ENCODE measurements at places on chromosomes 3 and 15. TPM values are rescaled to one million over a fixed set of nuclear protein-coding genes. Genes with fewer than 3 reads are reported as not detected.
A peak's percentile ranks its signal among the peaks of the same experiment; 100 is the strongest.

DNA sequence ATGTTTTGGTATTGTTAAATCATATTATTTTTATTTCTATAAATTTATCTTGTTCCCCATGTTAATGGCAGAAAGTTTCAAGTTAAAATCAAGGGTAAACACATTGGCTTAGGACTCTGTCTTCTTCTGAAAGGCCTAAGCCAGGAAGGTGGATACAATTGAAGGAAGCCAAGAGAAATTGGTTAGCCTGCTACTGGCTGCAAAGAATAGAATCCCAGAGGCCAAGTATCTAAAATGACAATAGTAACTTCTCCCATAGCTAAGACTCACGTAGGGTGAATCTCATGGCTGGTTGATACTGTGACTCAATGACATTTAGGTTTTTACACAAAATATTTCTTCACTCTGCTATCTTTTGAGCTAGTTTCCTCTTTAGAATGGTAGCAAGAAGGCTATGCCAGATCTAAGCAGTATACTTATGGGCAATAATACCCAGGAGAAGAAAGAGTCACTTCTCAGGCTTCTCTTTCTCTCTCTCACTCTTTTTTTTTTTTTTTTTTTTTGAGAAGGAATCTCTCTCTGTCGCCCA, 621.5 kb upstream of the TBL1XR1 start:
- no peak overlapping the region for H3K4me3 ChIP-seq
- no peak overlapping the region for H3K27ac ChIP-seq
- no peaks in the 10 kb centered on the region for H3K36me3 ChIP-seq
- no peaks in the 10 kb centered on the region for H3K27me3 ChIP-seq
- no peaks in the 10 kb centered on the region for H3K4me1 ChIP-seq
- DNase-seq, result no peak

GRCh38 chr15:43934480-43934879, 107.7 kb downstream of the WDR76 start:
- H3K4me3 ChIP-seq, result no peak overlapping the region
- H3K4me1 ChIP-seq, result peaks cover 15% of the 10 kb centered on the region
- no peak overlapping the region for H3K27ac ChIP-seq
- no peak for DNase-seq

DNA sequence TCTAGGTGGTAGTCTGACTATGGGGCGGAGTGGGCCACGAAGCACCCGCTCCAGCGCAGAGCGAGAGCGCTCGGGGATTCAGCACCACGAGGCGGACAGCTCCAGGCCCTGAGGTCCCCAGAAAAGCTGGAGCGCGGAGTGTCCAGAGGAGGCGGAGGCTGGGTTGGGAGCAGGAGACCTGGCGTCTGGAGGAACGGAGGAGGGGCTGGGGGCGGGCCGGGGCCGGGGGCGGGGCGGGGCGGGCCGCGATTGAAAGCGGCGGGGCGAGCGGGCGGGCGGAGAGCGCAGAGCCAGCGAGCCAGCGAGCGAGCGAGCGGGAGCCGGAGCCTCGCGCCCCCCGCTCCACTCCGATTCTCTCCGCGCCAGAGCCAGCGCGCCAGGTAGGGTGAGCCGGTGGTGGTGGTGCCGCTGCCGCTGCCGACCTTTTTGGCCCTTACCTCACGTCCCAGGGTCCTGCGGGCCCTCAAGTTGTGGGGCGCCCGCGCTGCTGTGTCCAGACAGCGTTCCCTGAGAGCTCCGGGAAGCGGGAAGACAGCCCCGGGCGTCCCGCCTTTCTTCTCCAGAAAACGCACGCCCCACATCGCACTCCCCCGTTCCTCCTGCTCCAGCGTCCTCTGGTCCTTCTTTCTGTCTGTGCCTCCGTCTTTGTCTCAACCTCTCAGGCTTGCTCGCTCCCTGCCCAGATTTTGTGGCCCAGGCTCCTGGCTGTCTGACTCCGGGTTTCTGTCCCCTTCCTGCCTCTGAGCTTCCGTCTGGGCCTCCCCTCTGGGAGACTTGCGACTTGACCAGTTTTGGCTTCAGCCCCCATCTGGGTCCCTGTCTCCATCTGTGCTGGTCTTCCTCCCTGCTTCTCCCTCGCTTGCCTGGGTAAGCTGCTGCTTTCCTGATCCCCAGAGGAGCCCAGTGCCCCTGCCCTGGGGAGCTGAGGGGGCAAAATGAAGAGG, at the start of gene GRM2:
Gene GRM2 (plus strand): TSS at position 281 of the 944 bp plus-strand sequence. CDS start 1,916 bp downstream, outside the sequence.
- H3K36me3 ChIP-seq, result no peaks in the 10 kb centered on the region
- H3K27me3 ChIP-seq, result peaks cover 17% of the 10 kb centered on the region
- no peak within 1 kb of the TSS for H3K27ac ChIP-seq
- DNase-seq, result peak; percentile 95
- H3K4me3 ChIP-seq, result peak within 1 kb of the TSS; percentile 90

GRCh38 chr15:92122259-92122658, 268.8 kb downstream of the SLCO3A1 start:
- H3K27me3 ChIP-seq, result no peaks in the 10 kb centered on the region
- H3K36me3 ChIP-seq, result peaks cover 22% of the 10 kb centered on the region
- no peak for DNase-seq

DNA sequence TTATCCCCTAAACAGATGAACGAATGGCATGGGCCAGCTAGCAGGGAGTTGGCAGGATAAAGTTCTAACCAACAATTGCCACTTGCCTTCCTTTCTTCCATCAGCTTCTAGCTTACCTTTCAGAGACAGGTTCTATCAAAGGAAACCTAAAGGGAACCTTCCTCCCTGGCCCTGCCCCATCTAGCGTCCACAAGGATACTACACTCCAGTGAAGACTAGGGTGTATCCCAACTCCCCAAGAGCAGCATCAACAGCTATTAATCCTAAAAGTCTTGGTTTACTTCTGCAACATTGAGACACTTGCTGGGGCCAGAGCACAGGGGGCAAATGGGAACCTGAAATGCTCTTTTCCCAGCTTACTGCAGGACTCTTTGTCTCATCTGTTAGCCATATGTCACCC, 37.0 kb upstream of the TMC3 start:
- peak; percentile 49 for DNase-seq
- no peaks in the 10 kb centered on the region for H3K27me3 ChIP-seq
- no peaks in the 10 kb centered on the region for H3K36me3 ChIP-seq
- no peak overlapping the region for H3K4me3 ChIP-seq

DNA sequence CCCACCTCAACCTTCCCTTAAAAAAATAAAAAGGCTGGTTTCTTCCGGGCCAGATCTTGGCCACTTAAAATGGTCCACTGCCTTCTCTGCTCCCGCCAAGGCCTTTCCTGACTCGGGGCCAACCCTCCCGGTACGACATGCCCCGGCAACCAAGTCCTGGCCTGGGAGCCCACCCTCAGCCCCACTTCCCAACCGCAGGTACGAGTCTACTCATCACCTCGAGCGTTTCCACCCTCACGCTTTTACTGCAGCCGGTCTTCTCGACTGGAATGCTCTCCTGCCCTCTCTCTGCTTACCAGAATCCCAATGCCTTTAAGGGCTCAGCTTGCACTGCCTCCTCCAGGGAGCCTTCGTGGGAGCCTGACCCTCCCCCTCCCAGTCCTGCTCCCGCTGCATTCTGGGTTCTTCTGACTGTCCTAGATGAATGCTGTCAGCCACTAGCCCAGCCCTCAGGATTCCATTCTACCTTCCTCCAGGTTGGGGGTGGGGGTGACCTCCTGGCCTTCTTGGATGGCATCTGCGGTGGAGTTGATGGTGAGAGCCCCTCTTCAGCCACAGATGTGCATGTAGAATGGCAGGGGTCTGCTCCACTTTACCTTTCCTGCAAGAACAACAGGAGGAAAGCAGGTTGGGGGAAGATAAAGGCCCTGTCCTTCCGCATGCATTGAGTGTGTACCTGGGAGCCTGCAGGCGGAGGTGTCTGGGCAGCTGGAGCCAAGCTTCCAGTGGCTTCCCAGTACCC, 1.1 kb upstream of the CSRNP1 start:
- H3K36me3 ChIP-seq, result no peaks in the 10 kb centered on the region
- no peaks in the 10 kb centered on the region for H3K27me3 ChIP-seq
- H3K4me1 ChIP-seq, result peaks cover 7% of the 10 kb centered on the region
- peak overlapping the region; percentile 86 for H3K4me3 ChIP-seq

DNA sequence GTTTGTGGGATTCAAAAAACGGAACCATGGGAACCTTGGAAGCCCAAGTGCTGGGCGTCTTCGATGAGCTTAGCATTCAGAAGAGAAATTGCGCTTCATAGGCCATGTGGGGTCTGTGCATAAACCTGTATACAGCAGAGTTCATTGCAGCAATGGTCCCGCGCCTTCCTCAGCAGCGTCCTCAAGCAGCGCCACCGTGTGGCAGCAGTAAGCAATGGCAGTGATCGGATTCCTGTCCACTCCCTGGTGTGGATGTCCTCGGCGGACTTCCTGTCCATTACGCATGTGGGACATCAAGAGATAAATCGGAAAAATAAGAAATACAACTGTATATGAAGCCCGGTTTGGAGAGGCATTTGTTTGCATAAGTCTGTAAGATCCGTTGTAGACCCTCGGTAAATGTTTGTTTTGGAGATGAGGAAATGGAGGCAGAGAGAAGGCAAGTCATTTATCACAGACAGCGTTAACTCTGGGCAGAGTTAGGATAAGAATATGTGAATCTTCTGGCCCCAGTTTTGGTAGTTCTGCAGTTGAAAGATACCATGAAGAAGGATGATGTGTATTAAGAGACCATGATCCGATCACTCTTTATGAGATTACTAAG, 57.7 kb downstream of the CNTN4 start:
- H3K4me1 ChIP-seq, result no peaks in the 10 kb centered on the region
- peak overlapping the region; percentile 46 for H3K4me3 ChIP-seq
- DNase-seq, result peak; percentile 78
- H3K27ac ChIP-seq, result no peak overlapping the region
- H3K27me3 ChIP-seq, result no peaks in the 10 kb centered on the region

DNA sequence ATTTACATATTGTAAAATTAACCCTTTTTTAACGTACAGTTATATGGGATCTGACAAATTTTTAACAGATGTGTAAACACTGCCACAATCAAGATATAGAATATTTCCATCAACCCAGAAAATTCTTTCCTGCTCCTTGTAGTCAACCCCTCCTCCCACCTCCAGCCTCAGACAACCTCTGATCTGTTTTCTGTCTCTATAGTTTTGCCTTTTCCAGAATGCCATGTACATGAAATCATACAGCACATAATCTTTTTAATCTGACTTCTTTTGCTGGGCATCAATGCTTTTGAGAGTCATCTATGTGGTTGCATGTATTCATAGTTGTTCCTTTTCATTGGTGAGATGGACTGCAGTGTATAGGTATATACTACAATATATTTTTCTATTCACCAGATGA, 153.0 kb downstream of the SMAD6 start:
- no peak for DNase-seq
- H3K36me3 ChIP-seq, result no peaks in the 10 kb centered on the region
- H3K4me3 ChIP-seq, result no peak overlapping the region
- no peaks in the 10 kb centered on the region for H3K27me3 ChIP-seq
- no peak overlapping the region for H3K27ac ChIP-seq

DNA sequence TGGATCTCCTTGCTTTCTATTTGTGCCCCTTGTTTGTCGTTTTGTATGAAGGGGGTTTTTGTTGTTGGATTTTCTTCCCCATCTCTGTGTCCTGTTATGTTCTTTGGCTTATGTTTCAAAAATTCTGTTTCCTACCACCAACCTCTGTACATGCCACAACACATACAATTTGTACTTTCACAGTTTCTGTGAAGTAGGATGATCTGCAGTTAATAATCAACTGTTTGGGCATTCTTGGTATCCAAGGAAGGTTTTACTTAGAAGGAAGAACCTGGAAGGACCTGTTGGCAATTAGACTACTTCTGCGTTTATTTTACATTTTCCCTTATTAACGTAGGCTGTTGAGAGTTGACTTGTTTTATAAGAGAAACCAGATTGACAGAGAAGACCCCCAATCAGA, 8.3 kb downstream of the SETD5 start:
- H3K27me3 ChIP-seq, result no peaks in the 10 kb centered on the region
- peaks cover 17% of the 10 kb centered on the region for H3K36me3 ChIP-seq
- peaks cover 1% of the 10 kb centered on the region for H3K4me1 ChIP-seq

DNA sequence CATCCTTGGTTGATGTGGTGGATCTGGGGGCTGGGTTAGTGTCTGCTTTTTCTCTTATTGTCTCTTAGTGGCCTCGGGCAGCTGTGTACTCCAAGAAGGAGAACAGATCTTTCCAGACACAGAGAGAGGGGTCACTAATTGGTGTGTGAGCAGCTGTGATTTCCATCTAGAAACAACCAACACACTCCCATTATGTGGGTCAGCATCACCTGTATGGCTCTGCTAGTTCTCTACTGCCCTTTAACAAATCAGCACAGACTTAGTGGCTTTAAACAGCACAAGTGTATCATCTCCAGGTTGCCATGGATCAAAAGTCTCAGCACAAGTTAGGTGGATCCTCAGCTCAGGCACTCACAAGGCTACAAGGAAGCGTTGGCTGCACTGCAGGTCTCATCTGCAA, 156.8 kb downstream of the LRTM1 start:
- no peaks in the 10 kb centered on the region for H3K27me3 ChIP-seq
- no peak overlapping the region for H3K27ac ChIP-seq
- DNase-seq, result no peak
- peaks cover 5% of the 10 kb centered on the region for H3K4me1 ChIP-seq
- peaks cover 4% of the 10 kb centered on the region for H3K36me3 ChIP-seq
- H3K4me3 ChIP-seq, result no peak overlapping the region

- H3K27me3 ChIP-seq, result no peaks in the 10 kb centered on the region
- no peaks in the 10 kb centered on the region for H3K4me1 ChIP-seq
- no peak for DNase-seq
- H3K36me3 ChIP-seq, result no peaks in the 10 kb centered on the region
- H3K27ac ChIP-seq, result no peak overlapping the region
These were observed 106.8 kb upstream of the ATP10A start for GRCh38 chr15:25969886-25970285.

ALG1L2 gene
- total RNA-seq, result 0.94 TPM

CLK3 gene
- total RNA-seq, result 41.0 TPM

FAM43A gene
- 2.7 TPM for total RNA-seq
